ENCODE measurements at places on chromosomes 3 and 15. TPM values are rescaled to one million over a fixed set of nuclear protein-coding genes. Genes with fewer than 3 reads are reported as not detected.

- no peak for DNase-seq
These were observed 460.3 kb upstream of the IL12A start for GRCh38 chr3:159528251-159528895.

DNA sequence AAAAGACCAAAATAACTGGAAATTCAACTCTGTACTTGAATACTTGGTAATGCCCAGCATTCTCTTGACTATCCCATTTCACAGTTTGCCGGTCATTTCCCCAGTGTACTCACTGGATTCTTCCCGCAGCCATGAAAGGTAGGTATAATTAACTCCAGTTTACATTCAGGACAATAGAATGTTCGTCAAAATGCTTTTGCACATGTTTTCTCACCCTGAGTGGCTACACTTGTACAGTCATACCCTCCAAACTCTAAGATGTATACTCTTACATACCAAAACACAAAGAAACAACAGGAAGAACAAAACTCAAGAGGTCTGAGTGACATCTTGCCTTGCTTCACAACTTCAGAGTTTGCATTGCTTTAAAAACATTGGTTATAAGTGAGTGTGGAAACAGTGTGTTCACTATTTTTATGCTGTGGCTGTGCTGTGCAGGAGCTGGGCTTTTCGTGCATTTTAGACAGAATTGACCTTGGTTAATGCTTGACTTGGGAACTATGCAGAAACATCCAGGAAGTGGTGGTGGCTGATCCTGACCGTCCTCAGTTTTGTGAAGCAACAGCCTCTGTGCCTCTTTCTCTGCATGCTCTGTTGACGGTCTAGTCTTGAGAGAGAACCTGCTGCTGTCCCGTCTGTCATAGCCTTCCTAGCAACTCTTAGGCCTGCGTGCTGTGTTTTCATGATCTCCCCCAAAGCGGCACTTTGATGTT is 90.5 kb downstream of the IGF1R start:
- DNase-seq, result no peak

GRCh38 chr15:46660096-46660842 is 1025.4 kb downstream of the SQOR start:
- no peak for DNase-seq

DNA sequence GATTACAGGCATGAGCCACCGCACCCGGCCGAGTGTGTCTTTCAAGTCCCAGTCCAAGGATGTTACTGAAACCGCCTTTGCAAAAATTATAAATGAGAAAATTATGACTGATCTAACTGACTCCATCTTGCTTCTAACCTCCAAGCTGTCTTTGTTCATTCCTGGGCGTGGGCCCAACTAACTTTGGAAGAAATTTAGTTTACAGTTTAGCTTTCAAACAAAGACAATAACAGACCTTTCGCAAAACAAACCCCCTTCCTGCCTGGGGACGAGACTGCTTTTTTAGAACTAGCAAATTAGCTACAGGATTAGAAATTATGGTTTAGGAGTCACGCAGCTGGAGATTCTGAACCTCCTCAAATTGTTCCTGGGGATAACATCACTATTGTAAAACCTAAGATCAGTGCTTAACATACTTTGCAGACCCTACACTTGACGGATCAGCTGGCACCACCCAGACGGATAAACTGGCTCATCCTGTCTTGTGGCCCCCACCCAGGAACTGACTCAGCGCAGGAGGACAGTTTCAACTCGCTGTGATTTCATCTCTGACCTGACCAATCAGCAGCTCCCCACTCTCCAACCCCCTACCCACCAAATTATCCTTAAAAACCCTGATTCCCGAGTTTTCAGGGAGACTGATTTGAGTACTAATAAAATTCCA is 23.8 kb downstream of the NANOGP8 start:
- DNase-seq, result no peak

DNA sequence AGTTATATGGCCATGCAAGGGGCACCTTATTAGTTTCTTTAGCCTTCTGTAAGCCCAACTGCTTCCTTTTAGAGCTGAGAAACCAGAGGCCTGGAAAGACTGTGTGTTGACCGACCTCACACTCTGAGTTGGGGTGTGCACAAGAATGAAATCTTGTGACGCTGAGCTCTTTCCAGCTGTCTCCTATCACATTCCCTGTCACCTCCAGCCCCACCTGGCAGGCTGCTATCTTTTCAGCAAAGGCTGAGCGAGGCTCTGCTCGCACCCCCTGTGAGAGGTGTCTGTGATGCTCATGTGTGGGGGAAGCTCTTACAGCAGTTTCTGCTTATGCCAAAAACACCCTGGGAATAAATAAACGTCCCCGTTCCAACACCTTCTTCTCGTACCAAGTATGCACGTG is 27.0 kb upstream of the LPP start:
- DNase-seq, result no peak

- no peak for DNase-seq
These were observed 41.1 kb downstream of the NGRN start for GRCh38 chr15:90306560-90306959.

DNA sequence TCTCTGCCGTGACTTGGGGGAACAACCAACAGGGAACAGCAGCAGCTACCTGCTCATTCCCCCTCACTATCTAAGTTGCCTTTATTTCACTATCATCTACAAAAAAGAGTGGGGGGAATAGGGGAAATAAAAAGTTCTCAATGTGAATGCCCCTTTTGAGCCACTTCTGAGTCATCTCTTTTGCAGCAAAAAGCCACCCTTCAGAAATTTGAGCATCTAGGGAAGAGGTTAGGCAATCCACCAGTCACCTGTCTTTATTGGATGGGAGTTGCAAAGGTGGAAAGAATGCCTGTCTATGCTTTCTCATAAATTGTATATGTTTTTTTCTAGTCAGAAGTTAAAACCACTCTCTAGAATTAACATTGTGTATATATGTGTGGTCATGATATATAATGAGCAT is 41.1 kb downstream of the GPD1L start:
- no peak for DNase-seq

DNA sequence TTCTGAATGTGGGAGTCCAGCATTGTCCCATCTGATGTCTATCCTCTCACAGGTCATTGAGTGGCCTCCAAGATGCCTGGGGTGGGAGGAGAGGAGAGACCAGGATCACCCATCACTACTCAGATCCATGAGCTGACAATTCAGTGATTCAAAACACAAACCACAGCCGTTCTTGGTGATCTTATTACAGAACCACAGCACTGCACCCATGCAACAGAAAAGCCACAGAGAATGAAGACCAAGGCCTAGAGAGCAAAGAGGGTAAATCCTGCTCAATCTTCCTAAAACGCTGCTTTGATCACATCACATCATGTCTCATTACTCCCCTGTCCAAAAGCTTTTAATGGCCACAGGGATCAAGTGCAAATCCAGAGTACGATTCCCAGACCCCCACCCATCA is 23.5 kb downstream of the ANP32A start:
- DNase-seq, result no peak

CCR8 gene
- polyA plus RNA-seq, result not detected

KLHL40 gene
- polyA plus RNA-seq, result not detected

RHCG gene
- 0.66 TPM for polyA plus RNA-seq

GREM1 gene
- polyA plus RNA-seq, result 0.07 TPM

SKOR1 gene
- 0.01 TPM for polyA plus RNA-seq

CYP8B1 gene
- not detected for polyA plus RNA-seq
